Astrocyte of the spinal cord (primary cell): ENCODE measurements at places on chromosomes 5 and 9.
A peak's percentile ranks its signal among the peaks of the same experiment; 100 is the strongest.

DNA sequence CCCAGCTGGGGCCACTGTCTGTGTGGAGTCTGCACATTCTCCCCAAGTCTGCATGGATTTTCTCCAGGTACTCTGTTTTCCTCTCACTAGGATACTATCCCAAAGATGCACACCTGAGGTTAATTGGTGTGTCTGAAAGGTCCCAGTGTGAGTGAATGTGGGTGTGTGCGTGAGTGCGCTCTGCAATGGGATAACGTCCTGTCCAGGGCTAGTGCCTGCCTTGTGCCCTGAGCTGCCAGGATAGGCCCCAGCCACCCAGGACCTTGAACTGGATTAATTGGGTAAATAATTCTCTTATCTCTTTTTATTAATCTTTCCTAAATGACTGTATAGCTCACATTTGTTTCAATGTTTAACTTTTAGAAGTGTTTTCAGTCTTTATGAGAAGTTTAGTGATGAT, 11.5 kb upstream of the PANK3 start:
- no peak for DNase-seq

- DNase-seq, result no peak
These were observed 3.3 kb downstream of the TMEM268 start for GRCh38 chr9:114614373-114614772.

GRCh38 chr5:90174236-90174635, 235.3 kb downstream of the CETN3 start:
- peak; percentile 12 for DNase-seq

DNA sequence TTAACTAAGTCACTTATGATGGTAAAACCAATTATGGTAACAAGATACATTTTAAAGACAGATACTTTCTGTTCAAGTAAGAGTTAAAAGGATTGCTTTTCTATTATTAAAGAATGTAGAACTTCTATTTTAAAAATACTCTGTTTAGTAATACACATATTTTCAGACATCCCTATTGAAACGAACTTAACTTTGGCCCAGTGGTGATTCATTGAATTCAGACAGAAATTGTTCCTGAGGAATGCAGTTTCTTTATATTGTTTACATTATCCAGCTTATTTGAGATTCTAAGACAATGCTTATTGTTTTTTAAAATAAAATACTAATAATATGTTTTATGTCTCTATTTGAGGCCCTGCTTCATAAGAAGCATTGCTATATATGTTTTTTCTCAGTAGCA, 816.4 kb downstream of the SEMA5A start:
- peak; percentile 44 for DNase-seq

GRCh38 chr5:174358276-174358675, 312.8 kb downstream of the NSG2 start:
- no peak for DNase-seq

DNA sequence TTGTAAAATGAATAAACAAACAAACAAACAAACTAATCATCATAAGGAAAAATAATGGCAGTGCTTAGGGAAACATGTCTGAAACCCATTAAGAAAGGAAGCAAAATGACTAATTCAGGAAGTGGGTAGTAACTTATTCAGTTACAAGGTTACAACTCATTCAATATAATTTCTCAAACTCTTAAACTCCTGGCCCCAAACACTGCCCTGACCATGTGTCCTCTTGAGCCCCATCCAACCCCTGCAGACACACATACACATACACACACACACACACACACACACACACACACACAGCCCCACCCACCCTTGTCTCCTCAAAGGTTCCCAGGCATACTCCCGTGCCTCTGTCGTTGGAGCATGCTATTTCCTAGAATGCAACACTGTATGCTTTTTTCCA, 193.9 kb downstream of the SEC61B start:
- DNase-seq, result peak; percentile 16

DNA sequence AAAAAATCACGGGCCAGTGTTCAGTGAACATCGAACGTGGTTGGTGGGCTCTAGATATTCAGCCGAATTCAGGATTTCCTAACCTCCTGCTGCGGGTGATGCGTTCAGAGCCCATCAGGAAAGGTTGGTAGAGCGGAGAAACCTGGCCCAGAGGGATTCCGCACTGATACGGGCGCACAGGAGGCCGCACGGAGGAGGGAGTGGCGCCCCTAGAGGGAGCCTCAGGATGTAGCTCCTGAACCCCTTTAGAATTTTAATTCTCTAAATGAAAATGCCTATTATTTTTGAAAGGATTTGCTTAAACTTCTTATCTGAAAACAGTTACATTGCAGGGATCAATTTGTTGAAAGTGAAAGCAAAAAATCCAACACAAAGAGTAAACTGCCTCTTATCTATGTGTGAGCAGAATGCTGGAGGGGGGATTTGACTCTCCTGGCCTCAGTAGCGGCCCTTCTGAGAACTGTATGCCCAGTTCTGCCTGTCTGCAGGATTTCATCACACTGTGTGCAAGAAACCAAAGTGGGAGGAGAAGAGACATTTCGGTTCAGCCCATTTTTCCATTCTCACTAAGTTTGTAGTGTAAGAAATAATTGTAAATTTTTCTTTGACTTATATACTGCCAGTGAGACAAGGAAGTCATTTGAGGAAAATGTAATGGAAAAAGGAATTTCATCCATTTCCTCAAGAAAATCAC, 75.9 kb downstream of the TENT4A start:
- no peak for DNase-seq

DNA sequence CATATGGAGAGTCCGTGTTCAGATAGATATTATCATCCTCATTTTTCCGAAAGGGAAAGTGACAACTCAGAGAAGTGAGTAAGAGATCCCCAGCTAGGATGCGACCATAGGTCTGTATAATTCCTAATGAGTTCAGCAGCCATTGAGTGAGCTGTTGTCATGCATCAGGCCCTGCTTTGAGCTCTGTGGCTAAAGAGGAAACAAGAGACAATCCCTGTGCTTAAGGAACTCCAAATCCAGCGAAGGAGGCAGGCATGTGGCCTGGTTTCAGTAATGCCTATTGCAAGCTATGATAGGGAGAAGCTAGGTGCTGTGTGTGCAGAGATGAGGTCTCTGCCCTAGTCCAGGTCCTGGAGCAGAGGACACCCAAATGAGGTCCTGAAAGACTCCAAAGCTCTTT, 192.8 kb downstream of the ACTL7B start:
- no peak for DNase-seq

DNA sequence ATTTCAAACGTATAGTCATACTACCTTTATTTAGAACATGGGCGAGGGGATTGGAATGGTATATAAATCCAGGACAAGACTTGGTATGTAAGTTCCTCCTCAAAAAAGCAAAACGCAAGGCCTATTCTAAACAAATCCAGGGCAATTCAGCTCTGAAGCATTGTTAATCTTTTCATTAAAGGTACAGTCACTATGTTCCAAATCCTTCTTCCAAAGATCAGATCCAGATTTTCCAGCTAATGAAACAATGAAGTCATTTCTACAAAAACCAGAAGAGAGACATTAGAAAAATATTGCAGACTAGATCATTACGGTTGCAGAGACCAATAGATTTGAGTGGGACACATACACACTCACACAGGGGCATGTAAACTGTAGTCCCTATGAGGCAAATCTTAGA, 116.1 kb upstream of the BNC2 start:
- peak; percentile 51 for DNase-seq

GRCh38 chr9:136515276-136515675, 30.6 kb downstream of the NOTCH1 start:
- DNase-seq, result no peak

DNA sequence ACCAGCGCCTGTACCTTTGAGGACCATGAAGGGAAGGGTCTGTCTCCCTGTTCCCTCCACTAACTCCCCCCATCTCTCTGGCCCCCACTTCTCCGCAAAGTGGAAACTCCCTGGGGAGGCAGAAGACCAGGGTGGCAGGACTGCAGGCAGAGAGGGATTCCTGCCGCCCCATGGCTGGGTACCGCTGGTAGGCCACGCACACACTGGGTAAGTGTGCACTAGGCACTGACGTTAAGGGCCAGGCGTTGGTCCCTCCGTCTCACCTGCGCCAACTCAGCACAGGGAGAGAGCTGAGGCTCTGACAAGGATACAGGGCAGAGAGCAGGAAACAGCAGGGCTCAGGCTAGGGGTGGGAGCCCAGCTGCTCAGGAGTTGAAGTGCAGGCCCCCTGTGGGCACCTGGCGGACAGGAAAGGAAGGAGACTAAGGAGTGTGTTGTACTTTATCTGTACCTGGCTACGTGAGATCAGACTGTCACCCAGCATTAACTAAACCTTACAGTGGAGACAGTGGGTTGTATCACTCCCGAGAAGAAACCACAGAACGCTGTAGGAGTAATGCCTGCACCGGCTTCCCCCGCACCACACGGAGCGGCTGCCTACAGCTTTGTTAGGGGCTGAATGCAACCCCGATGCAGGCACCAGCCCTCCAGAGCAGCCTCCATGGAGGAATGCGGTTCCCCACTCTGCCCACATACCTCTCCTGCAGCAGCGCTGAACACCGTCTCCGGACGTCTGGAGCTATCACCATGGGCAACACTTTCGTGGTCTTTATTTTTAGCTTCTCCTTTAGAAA, 34.2 kb upstream of the CLPTM1L start:
- no peak for DNase-seq

- DNase-seq, result peak; percentile 28
These were observed 142.0 kb downstream of the ZCCHC7 start for GRCh38 chr9:37262410-37262809.

DNA sequence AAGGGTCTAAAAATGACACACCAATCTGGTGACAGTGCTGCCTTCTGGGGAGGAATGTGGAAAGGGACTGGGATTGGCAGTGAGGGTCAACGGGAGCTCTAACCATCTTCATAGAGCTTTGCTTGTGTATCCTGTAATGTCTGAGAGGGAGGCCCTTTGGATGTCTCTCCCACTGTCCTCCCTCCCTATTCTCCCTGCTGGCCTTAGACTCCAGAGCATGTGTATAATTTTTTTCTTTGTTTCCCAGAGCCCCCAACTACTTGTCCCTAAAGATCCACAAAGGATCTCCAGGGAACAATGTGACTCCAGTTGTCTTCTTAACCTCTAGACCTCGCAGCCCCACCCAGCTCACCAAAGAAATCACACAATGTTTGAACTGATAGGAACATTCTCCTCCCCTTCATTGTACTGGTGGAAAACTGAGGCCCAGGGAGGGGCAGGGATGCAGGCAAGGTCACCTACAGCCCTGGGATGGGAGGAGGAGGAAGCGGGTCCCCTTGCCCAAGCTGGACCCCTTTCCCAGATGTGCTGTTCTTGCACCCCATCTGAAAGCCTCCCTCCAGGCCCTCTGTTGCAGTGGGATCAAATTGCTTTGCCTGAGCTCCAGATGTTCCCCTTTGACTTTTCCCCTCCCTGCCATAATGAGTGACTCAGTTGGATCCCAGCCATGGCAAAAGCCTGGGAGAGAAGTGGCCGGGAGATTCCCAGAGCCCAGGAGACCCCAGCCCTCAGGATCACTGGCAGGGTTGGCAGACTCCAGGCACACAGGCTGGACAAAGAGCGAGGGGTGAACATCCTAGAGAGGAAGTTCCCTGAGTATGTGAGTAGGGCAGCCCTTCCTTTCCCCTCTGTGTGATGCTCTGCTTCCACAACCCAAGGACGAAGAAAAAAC, 21.8 kb downstream of the SPARC start:
- peak; percentile 76 for DNase-seq

GRCh38 chr5:157280927-157281326, 15.0 kb downstream of the CYFIP2 start:
- peak; percentile 64 for DNase-seq

- peak; percentile 84 for DNase-seq
These were observed 323.8 kb downstream of the PSAT1 start for GRCh38 chr9:78620764-78621163.

GRCh38 chr9:106420511-106420944, 442.4 kb upstream of the ZNF462 start:
- peak; percentile 83 for DNase-seq

DNA sequence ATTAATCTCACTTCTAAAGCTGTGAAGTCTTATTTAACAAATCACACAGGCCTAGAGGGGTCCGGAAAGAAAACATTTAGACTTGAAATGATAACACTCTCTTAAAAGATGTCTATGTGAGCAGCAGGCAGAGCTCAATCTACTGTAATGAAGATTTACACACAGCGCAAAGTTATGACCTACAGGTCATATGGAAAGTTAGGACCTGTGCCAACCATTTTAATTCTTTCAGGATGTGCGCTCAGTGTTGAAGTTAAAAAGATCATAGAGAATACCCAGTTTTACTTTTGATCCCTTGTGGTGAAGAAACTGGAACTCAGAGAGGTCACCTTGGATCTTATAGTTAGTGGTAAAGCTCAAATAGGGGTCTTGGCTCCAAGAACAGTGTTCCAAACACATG, 3.1 kb upstream of the CREBRF start:
- no peak for DNase-seq

DNA sequence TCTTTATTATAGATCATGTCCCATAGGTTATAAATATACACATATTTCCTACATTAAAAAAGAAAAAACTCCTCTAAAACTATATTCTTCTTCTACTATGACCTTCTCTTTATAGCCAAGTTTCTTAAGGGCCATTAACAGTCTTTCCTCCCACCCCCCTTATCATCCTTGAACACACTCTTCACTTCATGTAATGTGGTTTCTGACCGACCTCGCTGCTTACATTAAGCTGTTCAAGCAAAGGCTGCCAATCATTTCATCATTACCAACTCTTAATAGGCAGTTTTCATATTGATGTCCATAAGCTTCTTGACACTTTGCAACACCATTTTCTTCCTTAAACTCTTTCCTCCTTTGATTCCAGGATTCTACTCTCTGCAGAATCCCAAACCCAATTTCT, 283.0 kb upstream of the PCSK5 start:
- DNase-seq, result no peak

DNA sequence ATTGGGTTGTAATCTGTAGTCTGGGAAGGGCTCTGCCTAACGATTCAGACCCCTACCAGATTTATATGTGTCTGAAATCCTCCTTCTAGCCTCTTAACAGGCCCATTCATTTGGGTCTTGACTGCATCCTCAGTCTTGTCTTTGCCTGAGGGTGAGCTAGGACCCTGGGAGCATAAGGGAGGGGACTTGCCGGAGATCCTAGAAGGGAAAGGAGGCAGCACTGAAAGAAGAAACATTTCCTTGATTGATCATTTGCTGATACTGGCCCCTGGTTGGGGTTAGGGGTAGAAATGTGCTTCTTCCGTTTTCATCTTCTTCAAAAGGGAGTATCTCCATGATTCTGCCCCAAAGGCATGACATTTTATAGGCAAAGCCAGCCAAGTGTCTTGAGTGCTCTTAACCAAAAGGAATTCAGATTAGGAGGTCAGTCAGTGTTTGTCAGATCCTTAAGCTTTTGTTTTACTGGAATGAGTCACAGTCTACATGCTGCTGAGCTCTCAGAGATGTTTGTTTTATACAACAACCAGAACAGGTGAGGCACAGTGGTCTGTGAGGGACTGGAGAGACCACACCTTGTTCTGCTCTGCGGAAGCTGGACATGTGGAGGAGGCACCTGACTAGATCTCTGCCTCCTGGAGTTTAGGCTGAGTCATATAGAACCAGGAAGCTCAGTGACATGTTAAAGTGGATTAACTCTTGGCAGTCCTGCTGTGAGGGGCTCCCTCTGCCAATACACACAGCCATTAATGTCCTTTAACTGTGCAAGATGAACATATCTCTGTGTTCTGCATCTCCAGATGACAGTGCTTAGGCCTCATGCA, 37.7 kb downstream of the PCDHAC2 start:
- no peak for DNase-seq
